NCI-H460 (cell line): ENCODE measurements at places on chromosomes 3 and 15.
A peak's percentile ranks its signal among the peaks of the same experiment; 100 is the strongest.

- DNase-seq: no peak
Measured at GRCh38 chr15:86653344-86654197, 573.9 kb downstream of the AGBL1 start.

DNA sequence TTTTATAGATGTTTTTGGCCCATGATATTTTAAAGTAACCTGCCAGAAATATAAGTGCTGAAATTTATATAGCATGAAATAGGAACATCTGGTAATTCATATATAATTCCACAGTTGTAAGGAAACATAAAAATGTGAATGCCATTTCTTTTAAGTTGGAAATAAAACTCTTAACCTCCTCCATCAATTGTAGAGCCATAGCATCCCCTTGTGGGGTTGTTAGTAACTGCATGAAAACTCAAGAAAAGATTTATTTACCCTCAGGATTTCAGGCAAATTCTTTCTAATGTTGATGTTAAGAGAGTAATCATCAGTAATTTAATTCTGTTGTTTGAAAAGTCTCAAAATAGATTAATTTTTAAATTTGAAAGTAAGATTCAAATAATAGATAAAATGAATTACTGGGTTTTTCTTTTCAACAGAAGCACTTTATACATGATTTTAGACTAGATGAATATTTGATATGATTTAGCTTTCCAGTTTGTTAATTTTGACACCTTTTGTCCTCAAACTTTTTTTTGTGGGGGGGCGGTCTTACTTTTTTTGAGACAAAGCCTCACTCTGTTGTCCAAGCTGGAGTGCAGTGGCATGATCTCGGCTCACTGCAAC lies 74.7 kb downstream of the RASA2 start:
- peak; percentile 52 for DNase-seq

DNA sequence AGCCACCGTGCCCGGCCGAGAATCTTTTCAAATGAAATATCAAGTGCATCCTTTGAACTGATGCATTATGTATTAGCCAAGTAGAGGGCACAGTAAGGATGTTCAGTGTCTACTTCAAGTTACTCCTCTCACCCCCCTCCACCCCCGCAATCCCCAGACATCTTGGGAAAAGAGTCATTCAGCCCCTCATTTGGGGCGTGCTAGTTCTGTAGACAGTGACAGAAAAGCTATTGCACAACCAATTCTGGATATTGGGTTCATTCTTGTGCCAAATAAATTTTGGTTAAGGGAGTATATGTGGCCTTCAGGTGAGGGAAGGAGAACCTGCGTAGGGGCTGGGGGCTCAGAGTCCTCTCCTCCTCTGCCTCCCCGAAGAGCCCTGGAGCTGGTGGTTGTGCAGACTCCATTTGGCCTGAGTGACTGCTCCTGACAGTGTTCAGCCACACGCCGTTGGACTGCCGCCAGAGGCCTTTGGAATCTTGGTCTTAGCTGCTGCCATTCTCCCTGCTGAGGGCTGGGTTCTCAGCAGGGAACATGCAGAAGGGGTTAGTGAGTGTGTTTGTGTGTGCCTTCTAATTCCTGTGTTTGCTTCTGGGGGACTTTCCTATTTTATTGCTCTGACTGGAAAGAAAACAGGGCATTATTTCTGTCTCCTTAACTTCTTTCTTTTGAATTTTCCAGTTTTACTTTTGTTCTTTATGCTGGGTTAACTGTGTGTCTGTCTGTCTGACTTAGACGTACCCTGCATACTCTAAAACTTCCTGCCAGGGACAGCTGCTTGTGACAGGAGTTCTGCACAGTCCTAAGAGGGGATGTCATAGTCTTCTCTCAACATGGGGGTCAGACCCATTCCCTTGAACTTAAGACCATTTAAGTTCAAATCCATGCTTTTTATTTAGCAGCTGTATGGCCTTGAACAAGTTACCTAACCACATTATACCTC lies 21.0 kb downstream of the RARB start:
- DNase-seq: no peak

DNA sequence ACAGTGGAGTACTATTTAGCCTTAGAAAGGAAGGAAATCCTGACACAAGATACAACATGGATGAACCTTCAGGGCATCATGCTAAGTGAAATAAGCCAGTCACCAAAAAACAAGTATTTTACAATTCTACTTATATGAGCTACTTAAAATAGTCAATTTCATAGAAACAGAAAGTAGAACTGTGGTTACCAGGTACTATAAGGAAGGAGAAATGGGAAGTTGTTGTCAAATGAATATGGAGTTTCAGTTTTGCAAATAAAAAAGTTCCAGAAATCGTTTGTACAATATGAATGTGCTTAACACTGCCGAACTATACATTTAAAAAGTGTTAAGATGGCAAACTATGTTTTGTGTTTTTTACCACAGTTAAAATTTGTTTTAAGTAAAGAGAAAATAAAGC lies 26.8 kb downstream of the TRANK1 start:
- DNase-seq: no peak

GRCh38 chr3:16361087-16361486 lies 96.1 kb downstream of the OXNAD1 start:
- DNase-seq: no peak

DNA sequence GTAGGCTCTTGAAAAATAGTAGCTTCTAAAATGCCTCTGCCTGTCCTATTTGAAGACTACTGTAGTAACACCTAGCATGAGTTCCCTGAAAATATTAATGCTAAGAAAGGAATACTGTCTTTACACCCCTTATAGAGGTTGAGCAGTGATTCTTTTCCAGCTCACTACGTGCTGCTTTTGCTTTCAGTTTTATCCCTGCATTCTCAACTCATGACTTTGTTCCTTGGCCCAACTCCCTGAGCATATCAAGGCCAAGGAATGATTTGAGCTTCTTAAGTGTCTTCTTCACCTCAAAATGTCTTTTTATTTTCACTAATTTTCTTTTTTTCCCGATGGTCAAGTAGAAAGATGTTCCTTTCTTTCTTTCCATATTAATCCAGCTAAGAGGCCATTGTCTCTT lies 16.5 kb upstream of the P2RY13 start:
- DNase-seq: no peak

- DNase-seq: no peak
Measured at GRCh38 chr3:114451561-114452018, 157.8 kb downstream of the TIGIT start.

- no peak for DNase-seq
Measured at GRCh38 chr3:88364926-88365325, 215.2 kb downstream of the C3orf38 start.

DNA sequence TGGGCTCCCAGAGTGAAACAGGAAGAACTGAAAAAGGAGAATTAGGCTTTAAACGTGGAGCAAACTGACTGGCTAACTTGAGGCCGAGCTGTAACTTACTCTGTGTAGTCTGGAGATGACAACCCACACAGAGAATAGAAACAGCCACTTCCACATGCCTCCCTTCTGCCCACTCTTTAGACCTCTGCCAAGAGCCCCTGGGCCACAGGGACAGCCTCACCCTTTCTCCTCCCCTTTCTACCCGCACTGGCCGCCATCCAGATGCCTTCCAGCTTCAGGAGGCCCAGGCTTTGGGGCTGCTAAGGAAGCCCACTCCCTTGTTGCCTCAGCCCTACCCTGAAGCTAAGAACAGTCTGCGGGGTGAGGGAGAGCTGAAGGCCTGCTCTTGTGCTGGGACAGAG lies 6.8 kb downstream of the ARHGAP31 start:
- no peak for DNase-seq

- no peak for DNase-seq
Measured at GRCh38 chr3:45480218-45480617, 91.8 kb downstream of the LARS2 start.

- DNase-seq: no peak
Measured at GRCh38 chr3:186414735-186415419, 52.8 kb upstream of the DGKG start.

- no peak for DNase-seq
Measured at GRCh38 chr15:98770984-98771383, 122.6 kb downstream of the IGF1R start.

DNA sequence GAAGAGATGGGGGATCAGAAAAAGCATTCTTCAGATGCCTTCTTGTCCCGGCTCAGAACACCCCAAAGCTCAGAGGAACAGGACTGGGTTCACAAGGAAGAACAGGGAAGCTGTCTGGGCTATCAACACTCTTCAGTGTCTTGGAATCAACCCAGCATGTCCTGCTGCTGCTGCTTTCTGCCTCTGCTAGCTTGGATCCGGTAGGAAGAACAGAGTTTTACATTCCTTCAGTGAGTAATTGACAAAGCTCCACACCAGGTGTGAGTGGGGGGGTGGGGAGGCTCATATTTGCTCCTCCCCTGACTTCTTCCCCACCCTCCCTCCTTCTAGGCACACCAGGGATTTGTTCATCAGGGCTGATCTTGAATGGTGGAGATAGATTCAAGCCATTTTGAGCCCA lies 13.1 kb upstream of the ETV5 start:
- DNase-seq: no peak

- DNase-seq: no peak
Measured at GRCh38 chr15:68697711-68698690, 119.2 kb downstream of the CORO2B start.

DNA sequence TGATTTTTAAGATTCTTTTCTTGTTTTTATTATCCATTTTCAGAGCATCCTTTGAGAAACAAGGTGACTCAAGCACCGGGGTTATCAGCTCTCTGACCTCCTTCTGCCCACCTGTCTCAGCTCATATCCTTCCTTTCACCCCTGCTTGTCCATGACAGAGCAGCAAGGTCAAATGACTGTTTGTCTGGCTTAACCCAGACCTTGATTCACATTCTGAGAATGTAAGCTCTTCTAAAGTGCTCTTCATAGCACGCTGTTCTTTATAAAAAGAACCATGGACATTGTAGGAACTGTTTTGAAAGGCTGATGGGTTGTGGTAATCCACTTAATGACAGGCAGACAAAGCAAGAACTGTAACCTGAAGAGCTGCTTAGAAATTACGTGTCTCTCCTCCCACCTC lies 122.5 kb downstream of the CHST2 start:
- DNase-seq: no peak

DNA sequence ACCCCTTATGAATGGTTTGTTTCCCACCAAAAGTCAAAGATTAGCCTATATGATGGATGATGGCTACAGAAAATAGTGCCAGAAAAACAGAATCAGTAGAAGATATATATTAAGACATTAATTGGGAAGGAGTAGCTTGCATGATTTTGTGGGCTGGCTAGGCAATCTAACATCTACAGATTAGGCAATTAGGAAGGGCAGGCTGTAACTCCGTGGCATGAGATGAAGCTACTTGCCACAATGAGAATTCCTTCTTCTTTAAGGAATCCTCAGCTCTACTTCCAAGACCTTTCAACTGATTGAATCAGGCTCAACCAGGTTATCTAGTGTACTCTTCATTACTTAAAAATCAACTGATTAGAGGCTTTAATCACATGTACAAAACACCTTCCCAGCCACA lies 426.7 kb downstream of the LPP start:
- DNase-seq: no peak
